Suppressor macrophage (primary cell): ENCODE measurements at places on chromosomes 1 and 21.

GRCh38 chr1:101107496-101108110 is 82.0 kb upstream of the DPH5 start:
- no peak for DNase-seq

GRCh38 chr1:196193896-196194559 is 414.2 kb downstream of the KCNT2 start:
- peak; percentile 28 for DNase-seq

DNA sequence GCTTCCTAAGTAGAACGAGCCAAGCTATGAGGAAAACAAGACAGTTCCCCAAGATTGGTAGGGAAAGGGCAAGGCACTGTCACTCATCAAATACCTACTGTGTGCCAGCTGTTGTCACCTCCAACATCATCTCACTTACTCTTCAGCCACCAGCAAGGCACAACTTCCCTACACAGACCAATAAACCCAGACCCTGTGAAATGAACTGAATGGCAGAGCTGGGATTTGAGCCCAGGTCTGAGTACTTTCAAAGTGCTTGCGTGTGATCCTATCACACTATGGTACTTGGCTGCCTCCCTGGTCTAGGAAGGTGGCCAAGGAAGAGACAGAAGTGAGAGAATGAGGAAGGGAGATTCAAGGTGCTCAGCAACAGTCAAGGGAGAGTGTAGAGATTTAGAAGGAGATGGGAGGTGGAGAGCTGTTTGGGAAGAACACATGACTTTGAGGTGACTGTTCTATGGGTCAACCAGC is 16.7 kb upstream of the TRIM63 start:
- DNase-seq = no peak

GRCh38 chr1:61641578-61642336 is 83.2 kb downstream of the TM2D1 start:
- DNase-seq = peak; percentile 66

DNA sequence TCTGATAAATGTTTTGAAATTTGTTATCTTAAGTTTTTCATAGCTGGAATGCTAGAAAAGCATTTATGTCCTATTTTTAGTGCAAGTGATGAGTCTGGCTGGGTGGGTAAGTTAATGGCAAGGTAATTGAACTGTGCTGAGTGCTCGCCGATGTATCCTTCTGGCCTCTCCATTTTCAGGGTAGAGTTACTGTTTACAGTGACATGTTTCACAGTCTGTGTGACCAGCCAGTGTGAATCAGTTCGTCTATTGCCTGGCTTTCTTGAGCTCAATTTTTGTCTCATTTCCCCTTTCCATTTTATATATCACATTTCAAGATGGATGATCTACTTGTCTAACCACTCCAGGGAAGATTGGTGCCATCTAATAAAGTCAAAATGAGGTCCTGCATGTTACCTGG is 44.1 kb downstream of the ITSN1 start:
- DNase-seq = no peak

DNA sequence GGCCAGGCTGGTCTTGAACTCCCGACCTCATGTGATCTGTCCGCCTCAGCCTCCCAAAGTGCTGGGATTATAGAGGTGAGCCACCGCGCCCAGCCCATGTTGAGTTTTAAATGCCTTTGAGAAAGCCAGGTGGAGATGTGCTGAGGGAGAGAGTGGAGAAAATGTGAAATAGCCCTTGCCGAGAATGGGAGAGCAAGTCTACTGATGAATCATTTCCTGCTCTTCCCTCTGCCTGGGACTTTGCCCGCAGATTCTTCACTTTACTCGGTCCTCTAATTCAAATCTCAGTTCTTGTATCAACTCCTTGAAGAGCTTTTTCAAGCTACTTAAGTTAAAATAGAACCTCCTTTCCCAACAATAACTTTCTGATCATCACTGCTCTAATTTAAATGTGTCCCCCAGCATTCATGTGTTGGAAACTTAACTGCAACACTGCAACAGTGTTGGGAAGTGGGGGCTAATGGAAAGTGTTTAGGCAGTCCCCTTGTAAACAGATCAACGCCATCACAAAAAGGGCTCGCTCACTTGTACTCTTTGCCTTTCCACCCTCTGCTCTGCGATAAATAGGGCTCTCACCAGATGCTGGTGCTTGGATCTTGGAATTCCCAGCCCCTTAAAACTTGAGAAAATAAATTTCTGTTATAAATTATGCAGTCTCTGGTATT is 27.8 kb downstream of the OSBPL9 start:
- DNase-seq = no peak

- no peak for DNase-seq
These were observed 17.5 kb downstream of the ASAP3 start for GRCh38 chr1:23466423-23466989.

DNA sequence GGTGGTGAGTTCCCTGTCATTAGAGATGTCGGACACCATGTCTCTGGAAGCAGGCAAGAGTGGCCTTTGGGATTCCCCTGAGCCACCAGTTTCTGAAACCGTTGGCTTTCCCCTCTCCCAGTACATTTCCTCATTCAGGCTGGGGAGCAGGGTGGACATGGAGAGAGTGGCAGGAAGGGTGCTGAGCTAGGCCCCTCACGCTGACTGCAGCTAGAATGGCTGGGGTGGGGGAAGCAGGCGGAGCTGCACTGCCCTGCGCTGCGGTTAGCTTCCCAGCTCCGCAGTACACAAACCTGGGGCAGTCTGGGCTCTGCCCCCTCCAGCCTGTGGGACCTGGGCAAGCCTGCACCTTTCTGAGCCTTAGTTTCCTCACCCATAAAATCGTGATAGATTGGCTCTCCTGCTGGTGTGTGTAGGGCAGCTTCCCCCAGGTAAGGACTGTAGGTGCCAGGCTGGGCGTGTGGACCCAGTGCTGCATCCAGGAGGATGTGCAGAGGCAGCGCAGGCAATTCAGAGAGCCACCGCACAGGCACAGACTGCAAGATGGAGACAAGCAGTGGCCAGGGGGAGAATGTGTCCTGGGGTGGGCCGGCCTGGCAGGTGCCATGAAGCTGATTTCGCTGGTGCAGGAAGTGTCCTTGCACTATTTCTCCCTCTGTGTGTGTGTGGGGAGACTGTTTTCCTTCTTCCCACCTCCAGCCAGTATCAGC is 3.0 kb downstream of the PLA2G2F start:
- no peak for DNase-seq

DNA sequence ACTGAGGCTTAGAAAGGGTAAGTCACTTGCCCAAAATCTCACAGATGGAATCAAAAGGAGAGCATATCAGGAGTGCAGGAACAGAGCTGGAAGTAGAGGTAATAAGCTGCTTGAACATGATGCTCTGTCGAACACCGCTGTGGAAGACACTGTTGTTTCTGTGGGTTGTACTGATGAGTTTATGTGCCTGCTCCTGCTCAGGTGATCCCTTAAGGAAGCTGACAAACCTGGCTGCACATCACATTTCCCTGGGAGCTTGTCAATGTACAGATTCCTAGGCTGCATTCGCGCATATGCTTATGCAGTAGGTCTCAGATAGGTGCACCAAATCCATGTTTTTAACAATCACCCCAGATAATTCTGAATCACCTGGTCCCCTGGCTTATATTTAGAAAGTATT is 79.7 kb downstream of the ZNF326 start:
- no peak for DNase-seq

DNA sequence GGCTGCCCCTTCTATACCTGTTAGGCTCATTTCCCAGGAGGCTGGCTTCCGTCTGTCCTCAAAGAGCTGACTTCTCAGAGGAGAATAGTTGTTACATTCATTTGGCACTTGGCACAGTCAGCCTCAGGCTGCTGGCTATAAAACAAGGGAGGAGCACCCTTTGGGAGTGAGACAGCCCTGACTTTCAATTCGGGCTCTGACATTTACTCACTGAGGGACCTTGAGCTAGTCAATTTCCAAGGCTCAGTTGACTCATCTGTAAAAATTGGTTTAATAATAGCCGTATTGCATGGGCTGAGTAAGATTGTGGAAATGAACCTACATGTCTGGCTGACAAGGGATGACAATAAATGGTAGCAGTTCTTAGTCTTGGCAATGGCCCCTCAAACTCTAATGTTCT is 13.7 kb downstream of the ALX3 start:
- DNase-seq = no peak

DNA sequence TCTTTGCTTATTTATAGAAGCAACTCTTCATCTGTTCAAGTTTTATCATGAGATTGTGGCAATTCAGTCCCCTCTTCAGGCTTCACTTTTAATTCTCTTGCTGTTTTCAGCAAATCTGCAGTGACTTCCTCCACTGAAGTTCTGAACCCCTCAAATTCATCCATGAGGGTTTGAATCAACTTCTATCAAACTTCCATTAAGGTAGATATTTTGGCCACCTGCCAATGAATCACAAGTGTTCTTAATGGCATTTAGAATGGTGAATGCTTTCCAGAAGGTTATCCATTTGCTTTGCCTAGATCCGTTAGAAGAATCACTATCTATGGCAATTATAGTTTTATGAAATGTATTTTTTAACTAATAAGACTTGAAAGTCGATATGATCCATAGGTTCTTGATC is 946.7 kb upstream of the B3GALT2 start:
- DNase-seq = no peak

DNA sequence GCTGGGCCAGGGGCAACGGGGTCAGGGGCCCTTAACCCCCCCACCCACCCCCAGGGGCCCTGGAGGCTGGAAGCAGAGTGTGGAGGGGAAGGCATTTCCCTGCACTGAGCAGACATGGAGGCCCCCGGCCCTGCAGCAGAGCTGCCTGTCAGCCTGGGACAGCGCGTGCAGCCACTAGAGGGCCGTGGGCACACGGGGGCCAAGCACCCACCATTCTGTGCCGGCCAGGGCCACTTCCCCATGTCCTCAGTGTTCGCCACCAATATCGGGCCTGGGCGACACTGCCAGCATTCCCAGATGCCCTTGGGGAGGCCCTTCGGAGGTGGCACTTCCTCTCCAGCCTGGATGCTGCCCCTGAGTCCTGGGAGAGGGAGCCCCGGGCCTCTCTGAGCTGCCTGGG is 23.2 kb upstream of the ARHGEF16 start:
- no peak for DNase-seq

- no peak for DNase-seq
These were observed 4.5 kb upstream of the KLF17 start for GRCh38 chr1:44114098-44114497.

GRCh38 chr21:45391743-45392572 is 13.0 kb upstream of the COL18A1 start:
- DNase-seq = no peak

DNA sequence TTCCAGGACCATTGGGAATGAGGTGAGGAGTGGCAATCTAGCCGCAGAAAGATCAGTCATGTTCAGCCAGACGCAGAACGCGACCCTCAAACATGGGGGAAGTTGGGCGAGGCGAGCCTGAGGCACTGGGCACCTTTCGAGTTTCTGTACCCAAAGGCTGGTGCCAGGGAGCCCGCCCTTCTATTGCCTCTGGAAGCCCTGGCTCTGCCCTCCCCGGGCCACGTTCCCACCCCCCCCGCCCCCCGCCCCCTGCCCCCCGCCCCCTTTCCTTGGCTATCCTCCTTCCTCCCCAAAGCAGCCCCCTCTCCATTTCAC is 2.2 kb upstream of the ZBTB7B start:
- DNase-seq = no peak

- no peak for DNase-seq
These were observed 94.6 kb upstream of the TMPRSS2 start for GRCh38 chr21:41602531-41602930.

- DNase-seq = no peak
These were observed 3.1 kb downstream of the GJA5 start for GRCh38 chr1:147757015-147757990.

DNA sequence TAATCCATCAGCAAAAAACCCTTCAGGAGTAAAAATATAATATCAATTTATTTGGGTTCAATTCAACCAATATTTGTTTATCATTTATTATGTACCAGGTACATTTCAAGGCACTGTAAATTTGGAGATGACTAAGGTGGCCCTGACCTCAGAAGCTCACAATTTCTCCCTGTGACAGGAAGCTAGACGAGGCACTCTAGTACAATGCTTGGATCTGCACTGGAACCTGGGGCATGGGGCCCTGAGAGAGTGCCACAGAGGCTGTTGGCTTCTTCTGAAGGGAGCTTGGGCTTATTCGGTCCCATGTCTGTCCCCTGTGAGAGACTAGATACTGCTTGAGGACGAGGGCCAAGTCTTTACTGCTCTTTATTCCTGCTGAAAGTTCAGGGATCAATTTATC is 31.5 kb downstream of the RHOU start:
- DNase-seq = no peak

DNA sequence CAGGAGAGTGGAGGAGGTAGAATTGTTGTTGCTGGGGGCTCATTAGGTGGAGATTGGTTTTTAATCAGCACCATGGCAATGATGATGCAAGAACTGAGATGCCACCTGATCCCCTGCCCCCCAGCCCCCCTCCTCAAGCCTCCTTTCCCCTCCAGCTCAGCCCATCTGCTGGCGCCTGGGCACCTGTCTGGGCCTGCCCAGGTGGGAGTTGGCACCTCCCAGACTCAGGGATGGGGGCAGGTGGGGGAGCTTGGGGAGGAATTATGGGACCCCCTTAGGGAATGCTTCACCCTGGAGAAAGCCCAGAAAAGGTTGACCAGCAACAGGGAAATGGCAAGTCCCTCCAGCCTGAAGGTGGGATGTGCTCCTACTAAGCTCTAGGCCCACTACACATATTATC is 1.5 kb upstream of the NHLH1 start:
- DNase-seq = no peak
